ENCODE measurements at places on chromosomes 2 and 18.

- no peak for DNase-seq
Observed at GRCh38 chr18:45111502-45111848, 430.8 kb downstream of the SETBP1 start.

GRCh38 chr2:11573418-11574175 lies 39.8 kb downstream of the GREB1 start:
- DNase-seq, result peak; percentile 57

DNA sequence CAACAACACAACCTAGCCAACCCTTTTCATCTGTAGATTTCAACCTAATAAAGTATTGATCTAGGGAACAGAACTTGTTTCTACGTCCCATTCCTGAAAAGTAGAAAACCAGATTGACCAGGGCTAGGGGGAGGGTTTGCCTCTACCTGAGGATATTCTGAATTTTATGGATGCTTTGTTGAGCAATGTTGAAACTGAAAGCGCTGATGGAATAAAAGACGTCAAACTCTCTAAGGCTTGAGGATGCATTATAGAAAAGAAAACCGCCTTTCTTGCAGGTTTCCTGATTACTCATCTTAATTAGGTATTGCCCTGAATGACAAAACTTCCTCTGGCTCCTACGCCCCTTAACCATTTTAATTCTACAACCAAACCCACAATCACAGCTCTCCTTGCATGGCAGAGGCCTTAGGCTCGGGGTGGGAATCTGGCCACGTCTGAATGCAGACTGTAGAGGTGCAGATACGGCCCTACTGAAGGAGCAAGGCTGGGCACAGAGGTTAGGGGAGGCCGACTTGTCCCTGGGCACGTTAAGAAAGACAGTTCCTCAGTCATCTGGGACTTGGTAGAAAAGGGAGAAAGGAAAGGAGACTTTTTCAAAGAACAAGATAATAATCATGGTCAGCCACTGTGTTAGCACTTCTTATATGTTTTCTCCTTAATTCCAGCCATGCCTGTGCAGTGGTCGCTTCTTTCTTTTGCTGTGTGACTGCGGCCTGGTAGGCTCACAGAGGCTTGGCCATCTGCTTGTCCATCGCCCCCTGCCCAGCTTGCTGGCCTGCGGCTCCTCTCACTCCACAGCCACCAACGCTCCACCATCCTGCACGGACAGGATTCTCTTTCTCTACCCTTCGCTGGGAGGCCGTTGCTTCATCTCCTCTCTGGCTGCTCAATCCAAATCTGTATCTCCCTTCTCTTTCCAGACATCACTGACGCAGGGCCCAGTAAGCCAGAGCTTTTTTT lies 209.5 kb downstream of the VAPA start:
- no peak for DNase-seq

DNA sequence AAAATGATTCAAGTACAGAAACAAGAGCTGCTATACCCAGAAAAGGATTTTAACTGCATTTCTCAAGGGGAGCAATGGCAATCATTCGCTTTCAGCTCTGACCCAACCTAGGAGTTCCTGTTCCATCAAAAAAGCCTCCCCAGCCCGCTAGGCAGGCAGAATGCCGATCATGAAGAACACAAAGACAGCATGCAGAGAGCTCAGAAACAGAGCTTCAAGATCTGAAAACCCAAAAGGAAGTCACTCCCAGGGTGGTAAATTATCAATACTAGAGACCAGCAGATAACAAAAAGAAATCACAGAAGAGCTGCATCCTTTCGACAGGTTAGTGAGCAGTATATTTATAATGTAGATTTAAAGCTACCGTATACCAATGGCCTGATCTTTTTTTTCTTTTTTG lies 84.8 kb upstream of the CRIM1 start:
- no peak for DNase-seq

DNA sequence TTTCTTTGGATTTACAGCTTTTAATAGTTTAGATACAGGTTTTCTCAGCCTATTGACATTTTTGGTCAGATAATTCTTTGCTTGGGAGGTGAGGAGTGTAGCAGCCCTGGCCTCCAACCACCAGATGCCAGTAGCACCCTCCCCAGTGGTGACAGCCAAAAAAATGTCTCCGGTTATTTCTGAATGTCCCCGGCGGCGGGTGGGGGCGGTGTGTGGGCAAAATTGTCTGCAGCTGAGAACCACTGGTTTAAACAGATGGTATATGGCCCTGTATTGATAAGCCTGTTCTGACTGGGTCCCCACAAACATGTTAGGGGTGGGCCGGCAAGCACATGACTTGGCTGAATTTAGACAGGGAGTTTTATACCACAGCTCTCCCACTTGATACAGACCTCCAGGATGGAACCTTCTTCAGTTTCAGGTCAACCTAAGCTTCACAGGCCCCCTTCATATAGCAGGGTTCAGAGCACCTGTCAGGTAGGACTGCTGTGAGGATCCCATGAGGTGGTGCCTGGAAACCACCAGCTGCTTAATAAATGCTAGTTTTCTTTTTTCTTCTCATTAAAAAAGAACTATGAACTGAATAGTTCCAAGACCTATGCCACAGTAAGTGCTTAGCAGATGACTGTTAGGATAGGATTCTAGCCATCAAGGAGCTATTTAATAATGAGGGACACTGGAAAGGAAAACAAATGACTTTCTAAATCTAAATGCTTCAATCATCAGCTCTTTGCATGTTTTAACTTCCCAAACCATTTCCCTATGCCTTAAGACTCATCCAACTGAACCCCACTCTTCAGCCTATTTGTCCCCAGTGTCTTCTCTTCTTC lies 18.1 kb downstream of the LPIN2 start:
- DNase-seq, result no peak
